Testis (tissue), 5 donors: ENCODE measurements at places on chromosomes 5 and 9. TPM values are rescaled to one million over a fixed set of nuclear protein-coding genes. Genes with fewer than 3 reads are reported as not detected.

DNA sequence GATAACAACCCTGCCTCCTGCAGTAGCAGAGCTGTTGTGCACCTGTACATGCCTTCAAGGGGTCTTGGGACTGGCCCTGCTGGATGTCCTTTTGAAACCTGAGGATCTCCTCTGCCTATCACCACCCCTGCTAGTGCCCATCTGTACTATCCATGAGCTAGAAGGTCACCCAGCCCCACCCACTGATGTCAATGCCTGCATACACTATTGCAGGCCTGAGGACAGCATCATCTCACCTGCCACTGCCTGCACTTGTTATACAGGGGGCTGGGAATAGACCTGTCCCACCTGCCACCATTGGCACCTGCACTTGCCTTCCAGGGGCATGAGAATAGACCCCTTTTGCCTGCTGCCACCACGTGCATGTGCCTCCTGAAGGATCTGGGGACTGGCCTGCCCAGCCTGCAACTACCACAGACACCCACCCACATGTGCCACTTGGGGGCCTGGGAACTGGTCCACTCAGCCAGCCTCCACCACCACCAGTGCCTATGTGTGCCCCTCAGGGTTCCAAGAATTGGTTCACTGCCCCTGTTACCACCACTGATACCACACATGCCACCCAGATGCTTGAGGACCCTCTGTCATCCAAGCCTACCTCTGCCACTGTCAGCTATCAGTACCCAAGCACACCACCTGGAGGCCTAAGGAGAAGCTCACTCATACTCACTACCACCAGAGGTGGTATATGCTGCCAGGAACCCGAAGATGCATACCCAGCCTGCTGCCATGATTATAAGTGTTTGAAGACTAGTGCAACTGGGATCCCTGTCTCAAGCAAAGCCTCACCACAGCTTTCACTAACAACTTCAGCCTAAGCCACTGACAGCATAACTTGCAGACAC is 159.7 kb downstream of the SGCD start:
- DNase-seq: no peak

DNA sequence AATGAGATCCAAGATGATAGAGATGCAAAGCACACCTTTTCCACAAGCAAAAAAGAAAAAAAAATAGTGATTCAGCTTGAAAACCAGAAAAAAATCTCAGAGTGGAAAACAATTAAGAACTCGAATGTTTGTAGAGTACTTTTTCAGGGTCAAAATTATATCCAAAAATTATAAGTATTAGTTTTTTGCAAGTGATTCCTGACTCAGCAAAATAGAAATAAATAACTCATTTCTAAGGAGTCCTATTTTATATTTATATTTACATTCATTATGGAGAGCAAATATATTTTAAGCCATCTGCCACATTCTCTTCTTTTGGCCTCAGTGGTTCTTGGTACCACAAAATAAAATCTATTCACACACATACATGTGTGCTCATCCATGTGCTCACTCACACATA is 1011.8 kb upstream of the ARRDC3 start:
- DNase-seq: no peak

The SH3GL2 gene
- 15.2 TPM for total RNA-seq

The CTSL gene
- 100 TPM for total RNA-seq

The SLC4A9 gene
- 1.2 TPM for total RNA-seq

The CACNA1B gene
- total RNA-seq: 11.0 TPM

DNA sequence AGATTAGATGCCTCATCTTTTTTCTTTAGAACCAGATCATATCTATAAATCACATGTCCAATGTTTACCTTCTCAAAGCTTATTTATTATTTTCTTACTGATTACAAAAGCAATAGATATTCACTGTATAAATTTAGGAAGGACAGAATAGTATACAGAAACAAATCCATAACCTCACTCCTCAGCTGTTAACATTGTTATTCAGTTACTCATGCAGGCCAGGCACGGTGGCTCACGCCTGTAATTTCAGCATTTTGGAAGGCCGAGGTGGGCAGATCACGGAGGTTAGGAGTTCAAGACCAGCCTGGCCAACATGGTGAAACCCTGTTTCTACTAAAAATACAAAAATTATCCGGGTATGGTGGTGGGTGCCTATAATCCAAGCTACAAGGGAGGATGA is 15.3 kb downstream of the STOM start:
- DNase-seq: no peak

GRCh38 chr5:131685516-131686171 is 50.6 kb upstream of the RAPGEF6 start:
- DNase-seq: no peak

- peak; percentile 67 for DNase-seq
Measured at GRCh38 chr9:4850603-4851310, 58.0 kb downstream of the RCL1 start.

- DNase-seq: no peak
Measured at GRCh38 chr5:10036136-10036815, 213.4 kb downstream of the ATPSCKMT start.

GRCh38 chr5:57586649-57587048 is 104.0 kb upstream of the ACTBL2 start:
- no peak for DNase-seq

The MYMK gene
- total RNA-seq: not detected

The FCN2 gene
- not detected for total RNA-seq

The TXNDC8 gene
- total RNA-seq: 3.5 TPM

The CTNND2 gene
- total RNA-seq: 11.3 TPM

- no peak for DNase-seq
Measured at GRCh38 chr9:116208417-116209232, 55.0 kb downstream of the PAPPA start.

The CNTFR gene
- total RNA-seq: 16.0 TPM

DNA sequence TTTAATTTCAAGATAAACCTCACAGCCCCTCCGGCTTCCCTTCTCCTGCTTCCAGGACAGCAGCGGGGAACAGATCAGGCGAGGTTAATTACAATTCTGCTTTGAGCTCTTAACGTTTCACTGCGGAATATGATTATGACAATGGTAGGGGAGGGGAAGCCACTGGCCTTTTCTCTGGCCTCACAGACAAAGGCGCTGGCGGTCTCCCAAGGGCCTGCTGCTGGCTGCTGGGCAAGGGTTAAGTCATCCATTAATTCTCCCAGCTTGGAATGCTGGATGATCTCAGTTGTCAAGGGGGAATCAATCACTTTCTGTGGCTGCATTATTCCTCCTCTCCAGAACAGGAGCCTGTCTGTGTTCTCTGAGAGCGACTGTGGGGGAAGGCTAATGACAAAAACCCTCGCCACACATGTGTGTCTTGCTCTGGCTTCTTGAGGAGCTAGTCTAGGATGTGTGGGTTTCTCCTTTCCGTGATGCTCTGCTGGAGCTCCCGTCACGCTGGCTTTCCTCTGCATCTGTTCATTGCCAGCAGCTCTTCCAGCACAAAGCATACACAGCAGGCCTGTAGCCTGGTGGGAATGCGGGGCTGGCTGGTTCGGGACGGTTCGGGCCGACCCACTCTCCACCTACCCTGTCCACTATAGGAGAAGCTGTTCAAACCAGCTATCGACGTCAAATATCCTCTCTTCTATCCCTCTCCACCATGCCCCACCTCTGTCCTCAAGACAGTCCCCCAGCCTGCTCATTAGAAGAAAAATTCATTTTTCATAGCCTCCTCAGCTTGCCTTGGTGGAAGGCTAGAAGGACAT is 82.8 kb downstream of the DCP2 start:
- no peak for DNase-seq

DNA sequence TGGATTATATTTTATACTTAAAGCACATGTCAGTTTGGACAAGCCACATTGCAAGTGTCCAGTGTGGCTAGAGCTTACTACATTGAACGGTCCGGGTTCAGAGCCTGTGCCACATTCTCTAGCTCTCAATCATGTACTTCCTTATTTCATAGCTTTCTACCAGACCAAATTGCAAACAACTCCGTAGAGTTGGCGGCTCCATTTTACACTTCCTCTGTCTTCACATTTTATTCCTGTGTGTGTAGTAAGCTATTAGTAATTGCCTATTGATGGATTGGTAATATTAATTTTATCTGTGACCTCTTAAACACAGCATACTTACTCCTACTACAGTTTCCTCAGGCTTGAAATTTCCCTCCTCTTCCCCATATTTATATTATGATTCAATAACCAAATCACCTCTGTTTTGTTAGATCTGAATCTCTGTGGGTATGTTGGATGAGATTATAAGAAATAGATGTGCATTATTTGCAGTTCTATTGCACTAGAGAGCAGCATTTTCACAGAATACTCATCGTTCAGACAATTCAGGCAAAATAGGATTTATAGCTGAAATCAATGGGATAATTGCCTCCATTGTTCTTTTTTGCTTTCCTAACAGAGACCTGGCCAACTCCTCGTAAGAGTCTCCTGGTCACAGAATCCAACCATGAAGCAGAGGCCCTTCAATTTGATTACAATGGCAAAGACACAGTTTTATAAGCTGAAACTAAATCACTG is 29.0 kb upstream of the C9orf72 start:
- DNase-seq: no peak

The SPINK7 gene
- not detected for total RNA-seq

DNA sequence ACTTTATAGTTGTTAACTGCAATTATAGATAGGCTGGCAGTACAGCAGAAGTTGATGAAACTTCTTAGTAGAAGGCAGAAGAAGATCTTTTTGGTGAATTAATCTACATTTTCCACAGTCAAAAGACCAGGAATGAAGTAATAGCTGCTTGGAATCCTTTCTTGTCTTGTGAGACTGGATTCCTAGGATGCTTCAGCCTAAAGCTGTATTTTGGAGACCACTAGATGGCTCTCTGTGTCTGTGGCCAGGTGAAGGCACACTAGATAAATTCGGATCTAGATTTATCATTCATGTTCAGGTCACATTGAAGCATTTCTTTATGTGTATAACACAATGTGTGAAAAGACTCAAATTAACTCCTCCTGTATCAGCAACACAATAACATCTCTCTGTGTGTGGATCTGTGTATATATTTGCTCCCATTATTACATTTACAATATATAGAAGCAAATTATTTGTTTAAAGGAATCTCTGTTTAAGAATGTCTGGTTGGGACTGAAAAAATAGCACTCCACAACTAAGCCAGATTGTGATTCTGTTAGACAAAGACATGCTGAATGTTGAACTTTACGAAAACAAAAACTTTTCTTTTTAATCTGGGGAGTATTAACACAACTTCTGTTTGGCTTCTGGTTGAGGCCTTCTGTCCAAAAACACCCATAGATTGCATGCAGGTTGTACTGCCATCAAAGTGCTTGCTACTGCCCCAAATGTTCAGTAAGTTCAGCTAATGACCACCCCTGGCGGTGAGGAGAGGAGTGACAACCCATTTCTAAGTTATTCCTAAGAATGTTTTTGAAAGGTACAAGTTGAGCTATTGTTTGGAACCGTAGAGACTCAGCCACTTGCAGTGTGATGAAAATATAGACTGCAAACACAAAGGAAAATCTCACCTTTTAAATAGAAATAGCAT is 10.6 kb downstream of the GRIN3A start:
- no peak for DNase-seq

- DNase-seq: no peak
Measured at GRCh38 chr5:65530904-65531303, 32.1 kb downstream of the CENPK start.

The CAMK2A gene
- total RNA-seq: 0.24 TPM

DNA sequence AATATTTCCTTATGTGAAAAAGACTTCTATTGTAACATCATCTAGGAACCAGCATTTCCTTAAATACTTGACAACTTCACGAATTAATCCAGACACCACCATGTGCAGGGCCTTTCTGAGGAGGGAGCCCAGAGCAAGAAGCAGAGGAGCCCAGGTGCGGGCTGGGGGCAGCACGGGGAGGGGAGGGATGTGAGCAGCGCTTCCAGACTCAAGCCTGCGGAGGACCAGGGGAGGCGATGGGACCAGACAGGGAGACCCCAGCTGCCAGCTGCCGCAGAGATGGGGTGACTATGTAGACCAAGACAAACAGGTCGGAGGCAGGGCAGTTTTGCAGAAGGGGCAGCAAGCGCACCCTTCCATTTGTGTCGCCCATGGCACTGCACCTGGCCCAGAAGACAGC is 596.1 kb downstream of the IRX1 start:
- no peak for DNase-seq

DNA sequence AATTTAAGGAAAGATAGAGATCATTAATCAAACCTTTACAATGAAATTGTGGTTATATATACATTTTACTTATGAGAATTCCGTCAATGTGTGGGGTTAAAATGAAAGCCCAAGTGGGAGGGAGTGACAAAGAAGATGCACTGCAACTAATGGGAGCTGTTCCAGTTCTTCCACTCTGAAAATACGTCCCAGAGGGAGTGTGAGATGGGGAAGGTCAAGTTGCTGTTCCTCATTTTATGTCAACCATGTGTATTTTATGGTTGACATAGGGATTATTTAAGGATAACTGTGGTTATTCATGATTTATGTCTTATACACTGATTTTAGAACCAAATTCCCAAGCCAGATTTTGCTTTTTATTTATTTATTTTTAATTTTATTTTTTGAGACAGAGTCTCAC is 14.2 kb upstream of the RGS3 start:
- DNase-seq: no peak

- DNase-seq: no peak
Measured at GRCh38 chr5:139960723-139961383, 82.2 kb downstream of the NRG2 start.

GRCh38 chr5:44911501-44911900 is 102.8 kb downstream of the MRPS30 start:
- no peak for DNase-seq

DNA sequence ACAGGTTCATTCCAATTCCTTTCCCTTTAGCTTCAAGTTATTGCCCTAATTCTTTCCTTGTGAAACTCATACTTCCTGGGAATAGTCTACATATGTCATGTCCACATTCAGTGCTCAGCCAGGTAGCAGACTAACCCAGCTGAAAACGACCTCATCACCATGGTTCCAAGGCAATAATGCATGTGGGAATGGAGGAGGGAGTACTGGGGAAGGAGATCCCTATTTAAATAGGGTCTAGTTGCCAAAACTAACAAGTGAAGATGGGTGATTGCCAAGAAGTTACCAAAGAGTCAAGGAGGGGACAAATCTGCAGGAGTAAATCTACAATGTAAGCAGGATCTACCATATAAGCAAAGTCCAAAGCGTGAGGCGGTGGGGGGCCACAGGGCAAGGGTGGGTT is 47.3 kb upstream of the MCTP1 start:
- DNase-seq: no peak

The CCDC192 gene
- total RNA-seq: 12.9 TPM

The TTC16 gene
- total RNA-seq: 32.7 TPM

The CNTNAP3 gene
- total RNA-seq: 17.5 TPM

- no peak for DNase-seq
Measured at GRCh38 chr5:147055089-147055826, 176.7 kb upstream of the PPP2R2B start.

The F2RL2 gene
- total RNA-seq: not detected

GRCh38 chr9:69391946-69392345 is 66.9 kb downstream of the ENTREP1 start:
- no peak for DNase-seq

The DIPK1B gene
- total RNA-seq: 28.7 TPM

The CRAT gene
- 272 TPM for total RNA-seq
